ENCODE measurements at places on chromosomes 5 and 9.

DNA sequence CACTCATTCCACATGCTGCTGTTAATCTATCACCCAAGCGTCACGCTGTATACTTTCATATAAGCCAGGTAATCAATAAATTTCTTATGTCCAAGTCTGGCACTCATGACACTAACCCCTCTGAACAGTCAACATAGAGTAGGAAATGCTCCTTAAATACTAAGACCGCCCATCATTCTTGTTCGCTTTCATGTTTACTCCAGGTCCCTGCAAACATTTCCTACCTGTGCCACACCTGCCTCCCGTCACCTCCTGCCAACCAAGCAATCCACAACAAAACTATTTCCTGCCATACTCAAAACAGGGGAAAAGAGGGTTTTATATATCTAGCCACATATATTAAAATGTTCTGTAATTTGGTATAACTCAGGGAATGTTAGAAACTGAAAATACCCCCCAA lies 39.0 kb downstream of the ZFR start:
- no peak for DNase-seq

- no peak for DNase-seq
Measured at GRCh38 chr5:169050146-169050571, 250.8 kb downstream of the SLIT3 start.

- DNase-seq: no peak
Measured at GRCh38 chr5:134579284-134579771, 53.3 kb downstream of the SAR1B start.

DNA sequence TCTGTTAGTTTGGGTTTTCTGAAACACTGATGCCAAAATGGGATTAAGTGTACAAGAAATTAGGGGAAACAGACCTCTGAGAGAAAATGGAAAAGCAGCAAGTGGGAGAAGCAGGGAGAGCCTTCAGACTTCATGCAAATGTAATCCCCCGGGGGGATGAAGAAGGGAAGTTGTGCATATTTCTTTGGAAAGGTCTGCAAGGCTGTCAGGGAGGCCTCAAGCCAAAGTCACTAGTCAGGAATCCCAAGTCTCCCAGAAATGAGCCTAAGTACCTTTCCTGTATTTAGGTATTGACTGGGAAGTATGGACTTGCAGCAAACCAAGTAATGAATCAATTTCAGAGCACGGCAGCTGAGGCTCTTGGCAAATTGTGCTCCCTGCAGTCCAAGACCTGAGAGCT lies 2.2 kb downstream of the FTMT start:
- DNase-seq: no peak

DNA sequence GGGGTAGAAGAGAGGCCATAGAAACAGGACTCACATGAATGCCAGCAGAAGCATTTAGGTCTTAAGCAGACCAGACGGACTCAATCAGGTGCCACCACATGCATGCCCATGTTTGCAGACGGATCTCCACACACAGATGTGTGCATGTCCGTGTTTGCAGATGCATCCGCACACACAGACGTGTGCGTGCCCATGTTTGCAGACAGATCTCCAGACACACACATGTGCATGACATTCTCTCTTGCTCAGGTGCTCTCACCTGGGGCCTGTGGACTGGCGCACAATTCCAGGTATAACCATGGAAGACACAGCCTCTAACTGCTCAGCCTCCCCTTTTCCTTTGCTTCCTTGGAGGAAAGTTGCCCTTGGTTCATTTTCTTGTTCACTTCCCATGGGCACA lies 148.3 kb downstream of the CACNA1B start:
- no peak for DNase-seq

GRCh38 chr5:153308282-153308681 lies 182.2 kb upstream of the GRIA1 start:
- DNase-seq: no peak

- DNase-seq: no peak
Measured at GRCh38 chr5:139369181-139369580, 13.9 kb downstream of the SLC23A1 start.

GRCh38 chr5:180234271-180234670 lies 25.3 kb upstream of the RASGEF1C start:
- DNase-seq: no peak

DNA sequence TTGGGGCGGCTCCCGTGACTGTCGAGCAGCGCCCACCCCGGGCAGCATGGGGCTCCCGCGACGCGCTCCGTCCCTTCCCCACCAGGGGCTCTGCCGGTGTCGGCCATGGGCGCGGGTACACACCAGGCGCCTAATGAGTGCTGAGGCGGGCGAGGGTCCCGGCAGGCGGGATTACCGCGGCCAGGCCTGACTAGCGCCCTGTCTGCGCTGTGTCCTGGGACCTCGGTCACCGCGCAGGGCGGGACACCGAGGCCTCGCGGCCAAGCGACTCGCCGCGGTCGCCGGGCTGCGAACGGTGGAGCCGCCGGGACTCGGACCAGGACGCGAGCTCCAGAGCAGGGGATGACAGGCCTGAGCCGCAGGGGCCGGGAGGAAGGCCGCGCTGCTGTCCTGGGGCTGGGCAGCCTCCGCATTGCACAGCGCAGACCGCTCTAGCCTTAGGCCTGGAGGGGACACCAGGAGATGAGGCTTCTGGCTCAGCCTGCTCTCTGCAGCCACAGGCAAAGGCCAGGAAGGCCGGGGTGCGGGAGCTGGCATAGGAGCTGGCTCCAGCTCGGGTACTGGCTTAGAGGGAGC lies 14.1 kb downstream of the LCN10 start:
- DNase-seq: no peak

GRCh38 chr5:150612905-150613670 lies 27.4 kb upstream of the SYNPO start:
- DNase-seq: no peak

DNA sequence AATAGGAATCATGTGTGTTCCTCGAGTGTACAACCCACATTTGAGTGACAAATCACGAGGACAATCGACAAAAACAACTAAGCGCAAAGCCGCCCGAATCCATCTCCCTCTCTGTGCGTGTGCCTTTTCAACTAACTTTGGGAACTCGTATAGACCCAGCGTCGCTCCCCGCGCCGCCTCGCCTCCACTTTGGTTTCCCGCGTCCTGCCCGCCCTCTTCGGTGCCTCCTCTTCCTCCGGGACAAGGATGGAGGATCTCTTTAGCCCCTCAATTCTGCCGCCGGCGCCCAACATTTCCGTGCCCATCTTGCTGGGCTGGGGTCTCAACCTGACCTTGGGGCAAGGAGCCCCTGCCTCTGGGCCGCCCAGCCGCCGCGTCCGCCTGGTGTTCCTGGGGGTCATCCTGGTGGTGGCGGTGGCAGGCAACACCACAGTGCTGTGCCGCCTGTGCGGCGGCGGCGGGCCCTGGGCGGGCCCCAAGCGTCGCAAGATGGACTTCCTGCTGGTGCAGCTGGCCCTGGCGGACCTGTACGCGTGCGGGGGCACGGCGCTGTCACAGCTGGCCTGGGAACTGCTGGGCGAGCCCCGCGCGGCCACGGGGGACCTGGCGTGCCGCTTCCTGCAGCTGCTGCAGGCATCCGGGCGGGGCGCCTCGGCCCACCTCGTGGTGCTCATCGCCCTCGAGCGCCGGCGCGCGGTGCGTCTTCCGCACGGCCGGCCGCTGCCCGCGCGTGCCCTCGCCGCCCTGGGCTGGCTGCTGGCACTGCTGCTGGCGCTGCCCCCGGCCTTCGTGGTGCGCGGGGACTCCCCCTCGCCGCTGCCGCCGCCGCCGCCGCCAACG lies at the start of gene GPR150:
TSS of gene GPR150 (plus strand) at position 58 of the 840 bp plus-strand sequence. CDS start at position 247, 189 bp downstream.
- no peak for DNase-seq

GRCh38 chr9:92294297-92294676 lies 790 bp upstream of the IARS1 start:
- DNase-seq: peak; percentile 5

GRCh38 chr5:39891376-39891775 lies 466.6 kb upstream of the DAB2 start:
- DNase-seq: no peak

DNA sequence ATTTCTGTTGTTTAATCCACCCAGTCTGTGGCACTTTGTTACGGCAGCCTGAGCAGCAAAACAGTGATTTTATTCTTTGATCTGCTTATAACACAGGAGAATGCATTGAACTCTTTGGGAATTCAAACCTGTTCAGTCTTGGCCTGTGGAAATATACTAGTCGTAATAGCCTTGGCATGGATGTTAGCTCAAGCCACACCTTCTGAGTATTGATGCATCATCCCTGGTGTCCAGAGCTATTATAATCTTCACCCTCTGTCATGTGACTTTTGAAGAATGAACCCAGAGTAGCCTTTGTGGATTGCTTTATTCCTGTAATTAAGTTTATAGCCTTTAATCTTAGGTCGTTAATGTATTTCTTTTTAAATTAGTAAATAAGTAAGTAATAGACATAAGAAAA lies 50.8 kb upstream of the TEX48 start:
- no peak for DNase-seq

- DNase-seq: no peak
Measured at GRCh38 chr9:123287639-123288038, 19.3 kb upstream of the STRBP start.

- DNase-seq: no peak
Measured at GRCh38 chr5:26663500-26663899, 374.9 kb downstream of the CDH9 start.

DNA sequence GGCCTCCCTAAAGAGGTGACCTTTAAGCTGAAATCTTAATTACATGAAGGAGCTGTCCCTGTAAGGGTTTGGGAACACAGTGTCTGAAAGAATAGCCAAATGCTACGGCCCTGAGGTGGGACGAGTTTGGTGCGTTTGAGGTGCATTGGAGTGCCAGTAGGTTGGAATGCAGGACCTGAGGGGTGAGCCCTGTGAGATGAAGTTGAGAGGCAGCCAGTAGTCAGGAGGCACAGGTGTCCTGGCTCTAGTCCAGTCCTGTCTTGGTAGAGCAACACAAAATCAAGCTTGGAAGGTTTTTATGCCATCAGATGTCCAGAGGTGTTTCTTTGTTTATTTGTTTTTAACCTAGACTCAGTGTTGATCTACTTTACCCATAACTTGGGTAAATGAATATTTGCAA lies 108.5 kb downstream of the ARHGAP26 start:
- DNase-seq: no peak

DNA sequence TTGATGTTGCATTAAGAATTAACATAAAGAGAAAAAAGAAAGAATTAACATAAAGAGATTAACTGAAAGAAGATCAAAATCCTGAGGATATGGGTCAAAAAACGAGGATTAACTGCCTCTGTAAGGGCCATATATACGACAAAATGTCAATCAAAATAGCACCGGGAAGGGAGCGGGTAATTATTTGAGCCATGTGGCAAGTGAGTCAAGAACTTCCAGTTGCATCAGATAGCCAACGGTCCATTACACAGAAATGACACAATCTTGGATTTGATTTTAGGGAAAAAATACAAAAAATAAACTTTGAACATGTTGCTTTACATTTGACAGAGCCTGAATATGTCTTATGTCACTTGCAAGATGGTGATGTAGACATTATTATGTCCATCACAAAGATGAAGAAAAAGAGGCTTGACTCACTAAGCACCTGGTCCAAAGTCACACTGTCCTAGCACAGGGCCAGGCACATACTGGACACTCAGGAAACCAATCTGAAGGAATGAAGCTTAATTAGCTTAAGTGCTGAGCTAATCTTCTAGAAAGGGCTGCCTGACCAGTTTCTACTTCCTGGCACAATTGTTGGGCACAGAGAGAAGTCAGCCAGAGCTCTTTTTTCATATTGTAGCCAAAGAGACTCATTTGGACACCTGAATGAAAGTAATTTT lies 273.2 kb upstream of the PAPPA start:
- no peak for DNase-seq

- no peak for DNase-seq
Measured at GRCh38 chr5:1516615-1517601, 6.9 kb downstream of the LPCAT1 start.

DNA sequence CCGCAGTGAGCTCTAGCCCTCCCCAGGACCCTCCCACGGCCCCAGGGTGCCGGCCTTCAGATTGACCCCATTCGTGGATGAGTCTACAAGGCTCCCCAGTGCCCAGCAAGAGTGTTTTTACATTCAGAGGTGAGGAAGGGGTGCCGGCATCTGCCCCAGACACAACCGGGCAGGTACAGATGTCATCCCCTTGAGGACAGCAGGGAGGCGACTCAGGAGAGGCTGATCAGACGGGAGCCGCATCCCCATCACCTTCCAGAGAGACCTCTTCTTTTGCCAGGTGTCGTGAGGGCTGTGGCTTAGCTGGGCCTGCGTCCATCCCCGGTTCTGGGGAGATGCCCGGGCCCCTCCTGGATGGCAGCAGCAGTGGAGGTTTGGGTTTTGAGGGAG lies 4.3 kb upstream of the LRRC14B start:
- no peak for DNase-seq

DNA sequence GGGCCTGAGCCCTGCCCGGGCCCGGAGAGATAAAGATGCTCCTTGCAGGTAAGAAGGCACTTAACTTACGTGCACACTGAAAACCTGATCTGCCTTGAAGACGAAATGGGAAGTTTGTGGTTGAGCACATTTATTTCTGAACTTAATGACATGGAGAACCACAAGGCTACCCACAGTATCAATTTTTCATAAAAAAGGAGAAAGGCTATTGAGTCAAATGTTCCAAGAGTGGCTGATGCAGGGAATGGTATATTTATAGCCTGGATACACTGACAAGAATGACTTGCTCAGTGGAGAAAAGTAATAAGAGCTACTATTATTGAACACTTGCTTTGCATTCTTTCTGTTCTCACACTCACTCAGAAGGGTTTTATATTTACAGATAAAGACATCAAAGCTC lies 419.3 kb downstream of the ACTL7B start:
- no peak for DNase-seq

DNA sequence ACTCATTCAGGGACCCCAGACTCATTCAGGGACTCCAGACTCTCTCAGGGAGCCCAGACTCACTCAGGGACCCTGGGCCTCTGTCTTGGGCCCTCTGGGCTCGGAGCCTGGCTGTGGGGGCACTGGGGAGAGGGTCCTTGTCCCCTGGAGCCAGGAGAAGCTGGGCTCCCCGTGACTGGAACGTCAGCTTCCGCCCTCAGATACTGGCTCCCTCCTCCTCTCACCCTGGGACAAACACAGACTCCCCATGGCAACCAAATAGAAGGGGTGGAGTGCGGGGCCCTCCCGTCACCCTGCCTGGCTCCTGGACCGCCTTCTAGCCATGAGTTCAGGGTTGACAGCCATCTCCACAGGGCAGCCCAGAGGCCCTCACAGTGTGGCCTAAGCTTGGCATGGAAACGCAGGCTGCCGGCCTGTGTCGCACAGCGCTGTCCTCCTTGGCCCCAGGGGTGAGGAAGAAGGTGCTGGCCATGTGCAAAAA lies 27.6 kb downstream of the ZDHHC11B start:
- no peak for DNase-seq

DNA sequence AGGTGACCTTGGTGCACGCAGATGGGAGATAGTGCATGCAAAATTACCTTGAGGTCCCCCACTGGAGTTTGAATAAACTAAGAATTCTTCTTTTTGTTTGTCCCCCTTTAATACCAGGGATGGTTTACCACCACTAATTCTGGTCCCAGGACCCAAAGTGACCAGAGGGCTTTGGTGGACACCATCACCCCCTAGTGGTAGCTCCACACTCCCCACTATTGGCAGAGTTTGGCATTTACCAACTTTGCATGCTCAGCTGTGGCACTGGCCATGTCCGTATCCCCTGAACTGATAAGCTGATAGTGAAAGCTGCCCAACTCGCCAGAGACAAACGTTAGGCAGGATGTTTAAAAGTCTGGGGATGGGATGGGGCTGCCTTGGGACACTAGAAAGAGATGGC lies 3.3 kb downstream of the ASTN2 start:
- peak; percentile 59 for DNase-seq
